Mesothelial cell of epicardium (in vitro differentiated cells): ENCODE measurements at places on chromosomes 1 and 21.

DNA sequence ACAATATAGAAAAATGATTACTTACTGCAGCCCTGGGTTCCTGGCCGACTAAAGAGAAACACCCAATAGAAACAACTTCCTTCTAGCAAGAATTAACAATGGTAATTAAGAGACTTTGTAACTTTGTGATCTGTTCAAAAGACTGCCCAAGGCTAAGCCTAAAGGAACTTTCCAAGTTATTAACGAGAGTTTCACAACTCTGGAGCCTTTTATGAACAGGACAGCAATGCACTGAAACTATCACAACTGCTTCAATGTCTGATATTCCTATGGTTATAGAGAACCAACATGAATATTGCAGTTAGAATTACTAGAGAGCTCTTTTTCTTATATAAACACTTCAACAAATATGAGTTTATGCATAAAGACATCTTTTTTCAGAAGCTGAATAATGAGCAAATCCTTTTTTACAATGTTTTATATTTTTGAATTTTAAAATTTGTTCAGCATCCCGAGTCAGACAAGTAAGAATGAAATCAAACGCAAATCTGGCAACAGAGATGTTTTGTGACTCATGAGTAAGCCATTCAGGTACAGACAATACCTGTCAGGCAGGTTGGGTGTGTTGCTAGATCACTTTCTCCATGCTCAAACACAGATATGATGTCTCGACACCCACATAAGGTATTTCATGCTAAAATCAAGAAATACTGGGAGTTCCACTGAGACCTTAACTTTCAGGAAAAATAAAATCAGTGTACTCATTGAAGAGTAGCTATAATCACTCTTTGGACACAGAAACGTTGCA lies 22.2 kb upstream of the KCNJ15 start:
- H3K4me3 ChIP-seq, result no peak overlapping the region
- peaks cover 18% of the 10 kb centered on the region for H3K4me1 ChIP-seq
- H3K36me3 ChIP-seq, result peaks cover 9% of the 10 kb centered on the region
- peak overlapping the region; percentile 86 for H3K27ac ChIP-seq
- DNase-seq, result no peak
- H3K27me3 ChIP-seq, result no peaks in the 10 kb centered on the region

DNA sequence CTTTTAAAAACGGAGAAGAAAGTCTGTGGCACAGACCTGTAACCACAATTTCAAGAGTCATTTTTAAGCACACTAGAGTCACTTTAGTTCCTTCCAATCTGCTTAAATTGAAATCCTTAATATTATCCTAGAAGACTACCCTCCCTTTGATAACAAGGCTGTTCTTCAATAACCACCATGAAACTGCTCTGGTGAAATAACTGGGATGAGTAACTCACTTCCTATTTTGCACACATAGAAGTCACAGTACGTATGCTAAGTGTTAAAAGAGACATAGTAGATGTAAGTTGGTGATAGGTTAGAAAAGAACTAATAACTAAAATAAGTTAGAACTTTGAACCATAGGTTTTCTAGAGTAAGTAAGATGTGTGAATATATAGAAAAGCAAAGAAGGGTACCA lies 107.8 kb downstream of the NME7 start:
- peaks cover 68% of the 10 kb centered on the region for H3K36me3 ChIP-seq
- no peaks in the 10 kb centered on the region for H3K4me1 ChIP-seq
- no peak for DNase-seq
- H3K4me3 ChIP-seq, result no peak overlapping the region

DNA sequence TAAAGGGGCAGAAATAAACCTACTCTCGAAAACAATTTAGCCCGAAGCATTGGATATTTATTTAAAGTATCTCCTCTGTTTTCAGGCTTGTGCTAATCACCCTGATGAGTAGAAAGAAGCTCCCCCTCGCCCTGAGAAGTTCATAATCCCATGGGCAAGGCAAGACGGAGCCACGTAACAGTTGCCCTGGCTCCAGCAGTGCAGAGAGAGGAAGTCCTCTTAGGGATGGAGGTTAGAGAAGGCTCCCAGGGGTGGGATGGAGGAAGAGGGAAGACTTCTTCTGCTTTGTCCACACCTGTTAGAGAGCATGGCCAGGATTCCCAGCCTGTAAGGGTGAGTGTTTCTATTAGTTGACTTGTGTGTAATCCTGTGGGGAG lies 3.4 kb upstream of the GPR25 start:
- no peak overlapping the region for H3K4me3 ChIP-seq
- no peak overlapping the region for H3K27ac ChIP-seq
- DNase-seq, result no peak
- H3K4me1 ChIP-seq, result peaks cover 11% of the 10 kb centered on the region
- H3K27me3 ChIP-seq, result no peaks in the 10 kb centered on the region

DNA sequence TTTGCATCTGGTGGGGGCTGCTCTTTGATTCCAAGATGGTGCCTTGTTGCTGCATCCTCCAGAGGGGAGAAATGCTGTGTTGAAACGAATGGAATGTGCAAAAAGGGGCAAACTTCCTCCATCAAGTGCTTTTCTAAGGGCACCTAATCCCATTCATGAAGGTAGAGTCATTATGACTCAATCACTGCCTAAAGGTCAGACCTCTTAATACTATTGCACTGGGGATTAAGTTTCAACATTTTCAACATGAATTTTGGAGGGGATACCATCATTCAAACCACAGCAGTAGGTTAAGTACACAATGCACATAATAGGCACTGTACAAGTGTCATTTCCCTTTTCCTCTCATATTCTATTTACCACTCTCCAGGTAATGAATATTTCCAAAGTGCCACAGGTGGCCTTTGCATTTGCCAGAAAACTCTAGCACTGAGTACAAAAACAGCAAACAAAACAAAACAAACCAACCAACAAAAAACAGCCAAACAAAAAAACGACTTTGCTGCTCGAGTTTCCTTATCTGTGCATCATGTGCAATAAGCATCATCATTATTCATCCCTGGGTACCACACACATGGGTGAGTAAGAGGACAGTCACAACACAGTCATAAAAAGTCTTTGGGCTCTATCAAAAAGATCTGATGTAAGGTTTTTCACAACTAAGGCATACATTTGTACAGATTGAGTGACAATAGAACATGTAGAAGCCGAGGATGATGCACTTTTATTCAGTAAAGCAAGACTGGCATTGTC lies 42.5 kb downstream of the IFI44 start:
- DNase-seq, result no peak
- H3K4me3 ChIP-seq, result no peak overlapping the region
- H3K27me3 ChIP-seq, result peaks cover 22% of the 10 kb centered on the region
- H3K36me3 ChIP-seq, result no peaks in the 10 kb centered on the region
- no peaks in the 10 kb centered on the region for H3K4me1 ChIP-seq

GRCh38 chr1:52190500-52191252 lies 48.8 kb downstream of the ZFYVE9 start:
- DNase-seq, result no peak
- peaks cover 11% of the 10 kb centered on the region for H3K36me3 ChIP-seq
- no peaks in the 10 kb centered on the region for H3K27me3 ChIP-seq
- H3K4me3 ChIP-seq, result no peak overlapping the region
- H3K4me1 ChIP-seq, result peaks cover 12% of the 10 kb centered on the region

GRCh38 chr1:219514728-219515127 lies 98.2 kb downstream of the ZC3H11B start:
- no peak for DNase-seq
- H3K4me3 ChIP-seq, result no peak overlapping the region
- H3K4me1 ChIP-seq, result peaks cover 24% of the 10 kb centered on the region
- H3K27ac ChIP-seq, result no peak overlapping the region

DNA sequence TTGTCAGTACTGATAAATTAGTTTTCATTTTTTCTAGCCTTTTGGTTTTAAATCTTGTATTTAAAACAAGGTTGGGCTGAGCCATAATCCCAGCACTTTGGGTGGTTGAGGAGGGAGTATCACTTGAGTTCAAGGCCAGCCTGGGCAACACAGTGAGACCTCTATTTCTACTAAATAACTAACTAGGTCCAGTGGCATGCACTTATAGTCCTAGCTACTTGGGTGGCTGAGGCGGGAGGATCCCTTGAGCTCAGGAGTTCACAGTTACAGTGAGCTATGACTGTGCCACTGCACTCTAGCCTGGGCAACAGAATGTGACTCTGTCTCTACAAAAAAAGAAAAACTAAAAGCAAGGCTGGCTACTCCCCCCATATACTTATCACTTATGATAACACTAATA lies 21.5 kb upstream of the TTC39A start:
- H3K36me3 ChIP-seq, result peaks cover 9% of the 10 kb centered on the region
- peaks cover 19% of the 10 kb centered on the region for H3K4me1 ChIP-seq
- no peak for DNase-seq
- H3K27me3 ChIP-seq, result peaks cover 3% of the 10 kb centered on the region

DNA sequence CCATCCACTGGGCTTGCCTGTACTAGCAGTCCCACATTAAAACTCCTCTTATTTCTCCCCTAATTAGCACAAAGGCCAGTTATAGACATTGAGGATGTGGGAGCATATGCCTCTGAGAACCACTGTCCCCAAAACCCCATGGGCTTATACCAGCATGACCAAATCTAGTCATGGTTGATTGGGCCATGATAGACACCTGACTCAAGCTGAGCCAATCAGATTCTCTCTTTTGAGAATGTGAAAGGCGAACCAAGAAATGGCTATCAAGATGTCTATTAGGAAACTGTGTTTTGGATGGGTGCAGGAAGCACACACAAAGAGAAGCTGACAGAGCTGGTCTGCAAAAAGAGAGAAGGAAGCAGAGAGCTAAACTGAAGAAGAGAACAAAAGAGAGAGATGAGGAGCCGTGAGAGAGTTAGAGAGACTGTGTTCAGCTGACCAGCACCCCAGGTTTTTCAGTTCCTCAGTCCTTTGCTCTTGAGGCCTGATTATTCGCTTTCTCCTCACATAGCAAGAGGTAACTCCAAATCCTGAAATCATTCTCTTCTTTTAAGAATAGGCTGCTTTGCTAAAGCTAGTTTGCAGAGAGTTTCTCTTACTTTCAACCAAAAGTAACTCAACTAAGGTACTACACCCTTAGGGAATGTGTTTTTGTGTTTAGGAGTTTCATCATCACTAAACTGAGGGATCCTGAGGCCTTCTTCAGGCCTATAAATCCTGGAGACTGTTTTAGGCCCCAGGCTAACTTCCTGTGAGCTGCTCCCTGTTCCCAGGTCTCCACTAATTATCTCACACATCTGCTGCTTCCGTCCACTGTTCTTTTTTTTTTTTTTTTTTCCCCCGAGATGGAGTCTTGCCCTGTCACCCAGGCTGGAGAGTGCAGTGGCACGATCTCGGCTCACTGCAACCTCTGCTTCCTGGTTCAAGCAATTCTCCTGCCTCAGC lies 7.9 kb upstream of the TIPRL start:
- peaks cover 2% of the 10 kb centered on the region for H3K27me3 ChIP-seq
- H3K36me3 ChIP-seq, result no peaks in the 10 kb centered on the region
- no peak overlapping the region for H3K4me3 ChIP-seq
- no peak overlapping the region for H3K27ac ChIP-seq
- no peak for DNase-seq

DNA sequence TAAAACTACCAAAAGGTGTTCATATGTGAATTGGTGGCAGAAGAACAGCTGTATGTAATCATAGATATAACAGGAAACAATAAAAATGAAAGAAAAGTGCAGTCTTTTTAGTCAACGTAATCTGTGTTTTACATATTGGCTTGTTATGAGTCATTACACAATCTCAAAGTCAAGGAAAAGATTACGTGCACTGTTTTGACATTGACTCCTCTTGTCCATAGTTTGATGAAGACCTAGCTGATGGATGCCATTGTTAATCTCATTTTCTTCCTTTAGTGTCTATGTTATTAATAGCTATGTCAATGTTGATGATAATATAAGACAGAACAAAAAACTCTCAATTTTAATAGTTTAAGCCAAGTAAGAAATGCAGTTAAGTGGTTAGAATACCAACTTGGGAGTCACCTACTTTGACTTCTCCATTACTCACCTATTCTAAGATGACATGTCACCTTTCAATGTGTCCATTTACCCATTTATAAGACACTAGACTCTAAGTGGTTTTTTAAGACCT lies 84.5 kb upstream of the SAMSN1 start:
- no peaks in the 10 kb centered on the region for H3K27me3 ChIP-seq
- H3K4me1 ChIP-seq, result no peaks in the 10 kb centered on the region

GRCh38 chr1:199152676-199153075 lies 513.8 kb downstream of the PTPRC start:
- no peaks in the 10 kb centered on the region for H3K36me3 ChIP-seq
- no peaks in the 10 kb centered on the region for H3K27me3 ChIP-seq
- H3K27ac ChIP-seq, result no peak overlapping the region
- no peak overlapping the region for H3K4me3 ChIP-seq
- no peak for DNase-seq

DNA sequence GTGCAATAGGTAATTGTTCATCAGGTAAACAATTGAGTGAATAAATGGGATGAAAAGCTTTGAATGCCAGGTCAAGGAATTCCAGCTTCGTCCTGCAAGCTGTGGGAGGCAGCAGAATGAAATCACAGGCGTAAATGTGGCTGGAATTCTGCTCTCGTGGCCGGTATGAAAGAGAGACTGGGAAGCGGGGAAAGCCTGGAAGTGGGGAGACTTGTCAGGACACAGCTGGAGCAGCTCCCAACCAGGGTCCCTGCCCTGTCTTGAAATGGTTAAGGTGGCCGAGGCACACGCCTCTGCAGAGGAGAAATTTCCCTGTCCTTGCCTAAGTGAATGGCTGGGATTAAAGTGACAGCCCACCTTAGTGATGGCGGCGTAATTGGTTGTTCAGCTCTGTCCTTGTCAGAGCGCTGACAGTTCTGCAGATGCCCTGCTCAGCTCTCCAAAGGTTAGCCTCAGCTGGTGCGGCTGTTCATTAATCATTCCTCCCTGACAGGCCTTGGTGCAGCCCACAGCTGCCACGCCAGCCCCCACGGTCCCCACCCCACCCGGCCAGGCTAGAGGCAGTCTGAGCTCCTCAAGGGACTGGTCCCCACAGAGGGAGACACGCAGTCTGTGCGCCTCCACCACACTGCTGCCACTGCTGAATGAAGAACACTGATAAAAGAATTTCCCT lies 398.3 kb upstream of the POU3F1 start:
- no peak for DNase-seq
- H3K4me3 ChIP-seq, result no peak overlapping the region
- peaks cover 65% of the 10 kb centered on the region for H3K27me3 ChIP-seq
- H3K4me1 ChIP-seq, result no peaks in the 10 kb centered on the region
- no peaks in the 10 kb centered on the region for H3K36me3 ChIP-seq

GRCh38 chr1:74689621-74690363 lies 16.2 kb upstream of the ERICH3 start:
- H3K4me1 ChIP-seq, result no peaks in the 10 kb centered on the region
- no peaks in the 10 kb centered on the region for H3K27me3 ChIP-seq
- no peak for DNase-seq
- H3K36me3 ChIP-seq, result no peaks in the 10 kb centered on the region

DNA sequence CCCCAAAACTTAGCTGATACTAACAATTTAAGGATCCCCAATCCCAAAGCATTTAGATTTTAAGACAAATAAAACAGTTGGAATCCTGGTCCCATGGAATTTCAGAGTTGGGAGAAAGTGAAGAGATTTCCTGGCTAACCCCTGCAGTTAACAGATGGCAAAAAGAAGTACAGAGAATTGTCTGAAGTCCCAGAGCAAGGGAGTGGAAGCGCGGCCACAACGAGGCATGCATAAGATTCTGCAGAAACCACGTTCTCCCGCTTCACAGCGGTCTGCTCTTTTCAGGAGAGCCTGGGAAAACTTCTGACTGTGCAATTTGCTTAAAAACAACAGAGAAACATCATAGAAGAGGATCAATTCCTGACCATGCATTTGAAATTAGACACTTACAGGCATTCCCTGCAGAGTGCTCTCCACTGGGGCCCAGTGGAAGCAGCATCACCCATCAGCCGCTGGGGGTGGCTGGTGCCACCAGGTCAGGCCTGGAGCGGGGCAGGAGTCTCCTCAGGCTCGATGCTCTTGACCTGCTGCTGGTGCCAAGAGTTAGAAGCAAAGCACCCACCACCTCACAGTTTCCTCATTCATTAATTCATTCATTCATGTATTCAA lies 226.7 kb upstream of the POU3F1 start:
- no peaks in the 10 kb centered on the region for H3K36me3 ChIP-seq
- H3K27me3 ChIP-seq, result peaks cover 66% of the 10 kb centered on the region
- no peak overlapping the region for H3K27ac ChIP-seq
